C1 segment of cervical spinal cord (tissue), 14 donors: ENCODE measurements at places on chromosomes 3 and 15.

DNA sequence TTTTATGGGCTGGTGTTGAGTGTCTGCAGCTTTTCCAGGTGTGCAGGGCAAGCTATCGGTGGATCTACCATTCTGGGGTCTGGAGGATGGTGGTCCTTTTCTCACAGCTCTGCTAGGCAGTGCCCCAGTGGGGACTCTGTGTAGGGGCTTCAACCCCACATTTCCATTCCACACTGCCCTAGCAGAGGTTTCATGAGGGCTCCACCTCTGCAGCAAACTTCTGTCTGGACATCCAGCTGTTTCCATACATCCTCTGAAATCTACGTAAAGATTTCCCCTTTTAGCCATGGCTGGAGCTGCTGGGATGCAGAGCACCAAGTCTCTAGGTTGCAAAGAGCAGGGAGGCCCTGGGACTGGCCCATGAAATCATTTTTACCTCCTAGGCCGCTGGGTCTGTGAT, 11.6 kb downstream of the RFX7 start:
- DNase-seq = no peak

- no peak for DNase-seq
Measured at GRCh38 chr3:140429791-140430190, 248.1 kb upstream of the TRIM42 start.

DNA sequence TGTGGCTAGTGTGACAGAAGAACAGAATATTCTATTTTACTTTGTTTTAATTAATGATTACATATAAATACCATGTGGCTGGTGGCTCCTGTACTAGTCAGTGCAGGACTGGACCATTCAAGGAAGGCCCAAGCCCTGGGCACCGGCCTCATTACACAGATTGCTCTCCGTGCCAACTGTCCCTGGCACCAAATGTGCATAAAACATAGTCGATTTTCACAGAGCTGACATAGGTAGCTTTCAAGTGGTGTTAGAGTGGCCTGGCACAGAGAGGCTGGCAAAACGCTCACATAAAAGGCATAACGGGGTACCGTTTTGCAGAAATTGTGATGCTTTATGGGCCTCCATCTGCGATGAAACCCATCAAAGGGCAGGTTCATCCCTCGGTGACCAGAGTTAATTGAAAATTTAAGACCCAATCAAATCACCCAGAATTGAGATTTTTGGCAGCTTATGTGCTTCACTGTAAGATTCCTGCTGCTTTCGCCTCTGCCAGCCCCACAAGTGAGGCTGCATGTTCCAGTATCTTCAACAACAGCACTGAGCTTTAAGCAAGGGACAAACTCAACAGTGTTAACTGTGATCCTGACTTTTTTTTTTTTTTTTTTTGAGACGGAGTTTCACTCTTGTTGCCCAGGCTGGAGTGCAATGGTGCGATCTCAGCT, 25.9 kb downstream of the RFTN1 start:
- no peak for DNase-seq

DNA sequence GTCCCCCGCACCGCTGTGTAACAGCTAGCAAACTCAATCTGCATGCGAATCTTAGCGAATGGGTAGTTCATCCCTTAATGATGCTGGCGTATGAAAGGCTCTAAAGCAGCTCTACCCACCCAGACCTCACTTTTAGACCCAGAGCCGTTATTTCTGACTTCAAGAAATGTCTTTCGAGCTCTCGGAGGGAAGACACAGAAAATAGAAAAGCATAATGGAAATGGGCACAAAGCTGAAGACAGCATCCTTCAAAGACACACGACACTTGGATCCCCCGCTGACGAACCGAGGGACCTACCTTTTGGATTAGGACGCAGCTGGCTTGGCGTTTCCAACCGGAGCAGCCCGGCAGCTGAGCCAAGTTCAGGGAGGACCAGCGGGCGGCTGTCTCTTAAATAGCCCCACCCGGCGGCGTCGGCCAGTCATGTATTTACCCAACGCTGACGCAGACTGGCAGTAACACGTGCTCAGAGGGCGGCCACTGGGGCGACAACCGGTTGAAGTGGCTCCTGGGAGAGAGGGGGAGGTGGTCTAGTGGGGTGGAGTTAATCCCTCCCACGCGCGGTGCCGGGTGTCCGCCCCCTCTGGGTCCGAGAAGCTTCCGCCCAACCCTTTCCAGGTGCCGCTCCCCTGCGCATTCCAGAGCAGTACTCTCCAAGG, 1.5 kb downstream of the CCK start:
- DNase-seq = no peak

DNA sequence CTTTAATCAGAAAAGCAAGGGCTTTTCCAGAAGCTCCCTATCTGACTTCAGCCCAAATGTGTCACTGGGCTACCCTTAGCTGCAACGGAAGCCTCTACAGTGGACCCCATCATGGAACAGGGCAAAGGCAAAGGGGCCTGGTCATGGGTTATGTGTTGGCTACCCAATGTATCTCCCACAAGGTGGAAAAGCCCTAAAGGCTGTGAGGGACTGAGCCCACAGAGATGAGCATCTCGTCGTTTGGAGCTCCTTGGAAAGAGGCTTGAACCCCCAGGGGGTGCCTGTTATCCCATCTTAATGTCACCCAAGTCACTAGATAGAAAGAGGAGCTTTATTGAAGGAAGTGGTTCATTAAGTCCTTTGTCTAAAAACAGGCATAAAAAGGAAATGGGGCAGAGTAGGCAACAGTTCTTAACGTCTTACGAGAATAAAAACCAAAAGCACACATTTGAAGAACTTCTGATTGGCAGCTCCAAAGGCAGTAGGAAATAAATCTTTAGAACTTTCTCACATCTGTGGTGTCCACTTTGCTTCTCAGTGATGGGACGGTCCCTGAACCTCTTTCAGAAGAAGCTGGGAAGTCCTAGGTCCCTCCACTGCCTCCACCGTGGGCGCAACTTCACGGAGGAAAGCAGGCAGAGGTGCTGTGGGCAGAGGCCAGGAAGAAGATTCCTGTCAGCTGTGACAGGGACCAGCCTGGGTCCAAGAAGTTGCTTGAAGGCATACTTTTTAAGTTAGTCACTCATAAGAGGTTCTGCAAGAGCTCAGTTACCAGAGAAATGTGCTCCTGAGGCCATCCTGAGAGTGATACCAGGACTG, 93.7 kb downstream of the MYLK start:
- no peak for DNase-seq

GRCh38 chr3:169545606-169546005, 117.9 kb downstream of the MECOM start:
- DNase-seq = no peak

GRCh38 chr15:98717371-98717770, 69.0 kb downstream of the IGF1R start:
- DNase-seq = no peak

GRCh38 chr15:93042691-93043378, 46.2 kb downstream of the RGMA start:
- DNase-seq = no peak

DNA sequence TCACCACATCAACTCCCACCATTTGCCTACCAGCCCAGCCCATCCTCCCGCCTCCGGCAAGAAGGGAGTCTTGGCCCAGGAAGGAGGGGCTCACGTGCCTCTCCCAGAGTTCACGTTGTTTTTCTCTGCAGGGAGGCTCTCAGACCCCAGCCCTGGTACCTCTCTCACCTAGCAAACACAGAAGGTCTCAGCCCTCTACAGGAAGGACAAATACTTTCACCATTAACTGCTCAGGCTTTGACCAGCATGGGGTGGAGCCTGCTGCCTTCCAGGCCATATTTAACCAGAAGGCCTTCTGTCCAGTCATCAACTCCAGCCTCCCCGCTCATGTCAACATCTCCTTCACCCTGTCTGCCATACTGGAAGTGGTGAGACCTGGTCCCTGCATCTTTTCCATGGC, 19.0 kb upstream of the HTR3E start:
- no peak for DNase-seq

DNA sequence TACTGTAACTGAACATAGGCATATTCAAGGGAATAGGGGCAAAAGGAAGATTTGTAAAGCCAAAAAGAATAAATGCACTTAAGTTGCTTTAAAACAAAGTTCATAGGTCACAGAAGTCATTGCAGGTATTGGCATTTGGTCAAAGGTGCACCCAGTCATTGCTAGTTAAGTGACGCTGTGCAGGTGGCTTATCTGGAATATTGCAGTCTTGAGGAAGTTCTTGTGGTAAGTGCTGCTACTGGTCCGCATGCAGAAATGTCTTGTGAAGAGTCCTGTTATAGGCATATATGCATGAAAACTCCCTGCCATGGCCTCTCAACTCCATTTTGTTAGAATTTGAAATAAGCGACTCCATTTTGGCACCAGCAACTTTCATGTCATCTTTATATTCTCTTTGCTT, 293.1 kb downstream of the GBE1 start:
- DNase-seq = no peak

DNA sequence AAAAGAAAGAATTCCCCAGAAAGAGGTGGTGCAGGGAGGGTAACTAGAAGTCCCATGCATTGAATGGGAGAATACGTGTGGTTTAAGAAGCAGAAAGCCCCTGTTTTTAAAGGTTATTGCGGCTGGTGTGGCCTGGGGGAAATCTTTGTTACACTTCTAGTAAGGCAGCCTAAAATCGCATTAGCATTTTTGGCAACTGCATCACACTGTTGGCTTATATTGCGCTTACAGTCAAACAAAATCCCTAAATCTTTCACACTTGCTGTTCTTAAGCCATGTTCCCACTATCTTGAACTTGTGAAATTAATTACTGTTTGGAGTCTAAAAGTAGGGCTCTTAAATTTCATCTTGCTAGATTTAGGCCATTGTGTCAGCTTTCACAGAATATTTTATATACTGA, 66.0 kb upstream of the GOLIM4 start:
- DNase-seq = no peak

GRCh38 chr3:154510780-154511179, 80.8 kb upstream of the GPR149 start:
- no peak for DNase-seq

- no peak for DNase-seq
Measured at GRCh38 chr3:126473292-126474168, 2.2 kb downstream of the ZXDC start.

GRCh38 chr3:23442598-23443383, 239.7 kb downstream of the UBE2E2 start:
- DNase-seq = no peak

DNA sequence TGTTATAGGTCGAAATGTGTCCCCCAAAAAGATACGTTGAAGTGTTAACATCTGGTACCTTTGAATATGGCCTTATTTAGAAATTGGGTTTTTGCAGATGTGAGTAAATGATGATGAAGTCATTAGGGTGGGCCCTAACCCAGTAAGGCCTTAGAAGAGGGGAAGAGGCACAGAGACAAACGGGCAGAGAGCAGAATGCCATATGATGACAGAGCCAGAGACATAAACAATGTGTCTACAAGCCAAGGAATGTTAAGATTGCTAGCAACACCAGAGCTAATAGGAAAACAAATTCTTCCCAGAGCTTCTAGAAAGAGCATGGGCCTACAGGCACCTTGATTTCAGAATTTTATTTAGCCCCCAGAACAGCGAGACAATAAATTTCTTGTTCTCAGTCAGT, 693.1 kb upstream of the NECTIN3 start:
- DNase-seq = no peak

DNA sequence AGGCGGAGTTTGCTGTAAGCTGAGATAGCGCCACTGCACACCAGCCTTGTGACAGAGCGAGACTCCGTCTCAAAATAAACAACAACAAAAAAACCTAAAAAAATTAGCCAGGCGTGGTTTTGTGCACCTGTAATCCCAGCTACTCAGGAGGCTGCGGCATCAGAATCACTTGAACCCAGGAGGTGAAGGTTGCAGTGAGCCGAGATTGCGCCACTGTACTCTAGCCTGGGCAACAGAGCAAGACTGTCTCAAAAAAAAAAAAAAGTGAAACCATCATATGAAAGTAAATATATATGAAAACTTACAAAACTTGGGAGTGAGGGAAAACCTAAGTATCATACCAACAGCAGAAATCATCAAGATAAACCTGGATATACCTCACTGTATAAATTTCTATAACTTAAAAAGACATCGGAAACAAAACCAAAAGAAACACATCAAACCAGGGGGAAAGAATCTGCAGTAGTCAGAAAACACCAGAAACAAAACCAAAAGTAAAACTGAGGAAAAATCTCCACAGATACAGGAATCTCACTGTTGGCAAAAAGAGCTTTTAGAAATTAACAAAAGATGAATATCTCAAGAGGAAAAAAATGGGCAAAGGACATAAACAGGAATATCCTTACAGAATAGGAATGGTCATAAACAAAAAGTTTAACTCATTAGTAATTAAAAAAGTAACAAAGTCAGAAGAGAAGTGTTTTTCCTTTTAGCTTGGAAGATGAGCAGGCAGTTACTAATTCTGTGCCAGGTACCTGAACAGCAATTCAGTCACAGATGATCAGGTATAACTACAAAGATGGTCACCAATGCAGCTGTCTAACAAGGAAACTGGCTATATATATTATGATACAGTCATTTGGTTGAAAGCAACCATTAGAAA, 41.3 kb downstream of the ETV5 start:
- DNase-seq = no peak

GRCh38 chr3:171349392-171349791, 110.8 kb downstream of the TNIK start:
- DNase-seq = no peak

DNA sequence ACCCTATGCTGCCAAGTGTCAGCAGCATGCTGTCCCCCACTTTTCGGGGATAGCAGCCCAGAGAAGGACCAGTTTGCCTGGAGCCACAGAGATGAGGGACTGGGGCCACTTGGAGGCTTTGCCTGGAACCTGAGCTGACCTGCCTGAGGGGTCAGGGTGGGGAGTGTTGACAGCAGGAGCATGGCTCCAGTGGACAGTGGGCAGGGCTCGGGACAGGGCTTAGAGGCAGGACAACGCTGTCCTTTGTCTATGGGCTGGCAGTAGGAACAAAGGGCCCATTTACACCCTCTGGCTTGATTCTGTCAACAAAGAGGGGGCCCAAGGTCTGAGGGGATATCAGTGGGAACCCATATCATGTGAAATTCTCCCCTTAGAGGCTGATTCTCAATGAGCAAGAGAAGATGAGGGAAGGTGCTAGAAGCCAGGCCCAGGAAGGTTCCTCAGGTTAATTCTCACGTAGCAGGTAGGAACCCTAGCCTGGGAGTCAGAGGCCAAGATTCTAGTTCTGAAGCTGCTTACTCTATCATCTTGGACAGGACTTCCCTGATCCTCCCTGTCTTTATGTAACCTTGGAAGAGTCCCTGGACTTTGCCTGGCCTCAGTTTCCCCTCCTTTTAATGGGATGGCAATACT, 29.7 kb upstream of the HHATL start:
- peak; percentile 85 for DNase-seq

- no peak for DNase-seq
Measured at GRCh38 chr15:88447206-88447605, 20.0 kb downstream of the MRPL46 start.

- DNase-seq = no peak
Measured at GRCh38 chr15:67199881-67200763, 54.3 kb downstream of the AAGAB start.

DNA sequence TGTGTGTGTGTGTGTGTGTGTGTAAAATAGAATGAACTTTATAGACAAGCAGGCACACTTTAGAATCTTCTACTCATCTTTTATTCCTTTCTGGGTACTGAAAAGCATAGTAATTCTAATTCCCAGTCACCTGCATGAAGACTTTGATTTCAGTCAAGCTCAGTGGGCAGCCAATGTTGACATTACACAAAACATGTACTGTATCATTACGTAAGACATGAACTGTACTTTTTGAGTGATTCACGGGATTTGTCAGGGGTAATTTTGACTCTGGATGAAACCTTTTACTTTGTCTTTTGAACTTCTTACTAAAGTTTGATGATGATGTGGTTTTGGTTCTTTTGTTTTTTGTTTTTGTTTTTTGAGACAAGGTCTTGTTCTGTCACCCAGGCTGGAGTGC, 38.8 kb downstream of the PTPRG start:
- no peak for DNase-seq

GRCh38 chr15:67133738-67134066, 68.3 kb downstream of the SMAD3 start:
- DNase-seq = no peak

- DNase-seq = no peak
Measured at GRCh38 chr15:70539912-70540530, 223.3 kb downstream of the UACA start.
